ENCODE measurements at places on chromosomes 13 and 19. TPM values are rescaled to one million over a fixed set of nuclear protein-coding genes. Genes with fewer than 3 reads are reported as not detected.

- no peaks in the 10 kb centered on the region for H3K27me3 ChIP-seq
- H3K36me3 ChIP-seq = no peaks in the 10 kb centered on the region
- H3K27ac ChIP-seq = no peak overlapping the region
- no peak for DNase-seq
Observed at GRCh38 chr19:7428651-7429113, 60.2 kb downstream of the PEX11G start.

- H3K27ac ChIP-seq = peak within 1 kb of the TSS; percentile 88
- no peaks in the 10 kb centered on the region for H3K4me1 ChIP-seq
- H3K36me3 ChIP-seq = peaks cover 71% of the 10 kb centered on the region
Observed at GRCh38 chr19:51887522-51888498, at the start of gene ZNF577. Gene ZNF577, minus strand, starts transcription at chr19:51887951. Its CDS starts 7,569 bp downstream, at chr19:51880382.

Gene EBI3
- 1.4 TPM for total RNA-seq

GRCh38 chr13:113663934-113664333, 3.1 kb upstream of the GRK1 start:
- no peaks in the 10 kb centered on the region for H3K4me1 ChIP-seq
- H3K4me3 ChIP-seq = no peak overlapping the region

DNA sequence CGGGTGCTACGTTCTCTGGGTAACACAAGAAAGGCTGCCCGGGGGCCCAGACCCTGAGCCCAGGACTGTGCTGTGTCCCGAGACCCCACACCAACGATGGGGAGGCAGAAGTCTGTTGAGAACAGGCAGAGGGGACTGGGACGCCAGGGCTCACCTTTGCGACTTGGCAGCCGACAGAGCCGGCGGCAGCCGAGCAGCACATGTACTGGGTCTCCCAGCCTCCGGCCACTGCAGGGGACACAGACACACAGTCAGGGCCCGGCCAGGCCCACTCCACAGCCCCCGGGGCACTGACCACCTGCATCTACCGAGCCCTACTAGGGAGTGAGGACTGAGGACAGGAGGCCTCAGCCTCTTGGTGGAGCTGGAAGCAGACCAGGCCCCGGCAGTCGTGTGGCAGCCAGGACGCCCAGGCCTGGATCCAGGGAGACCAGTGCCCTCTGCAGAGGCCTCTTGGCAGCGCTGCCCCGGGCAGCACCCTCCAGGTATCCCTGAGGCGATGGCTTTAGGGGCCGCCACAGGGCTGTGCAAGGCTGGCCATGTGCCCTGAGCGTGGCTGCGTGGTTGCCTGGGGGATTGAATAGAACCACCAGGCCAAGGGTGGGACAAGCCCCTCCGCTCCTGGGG, 5.6 kb upstream of the ATP8B3 start:
- H3K4me1 ChIP-seq = peaks cover 4% of the 10 kb centered on the region
- peaks cover 82% of the 10 kb centered on the region for H3K36me3 ChIP-seq
- H3K4me3 ChIP-seq = no peak overlapping the region
- no peaks in the 10 kb centered on the region for H3K27me3 ChIP-seq
- no peak overlapping the region for H3K27ac ChIP-seq
- DNase-seq = no peak

Gene PLEKHA4
- total RNA-seq = 211 TPM

GRCh38 chr13:91359111-91359510, 11.6 kb downstream of the MIR17HG start:
- no peak overlapping the region for H3K4me3 ChIP-seq
- peaks cover 21% of the 10 kb centered on the region for H3K4me1 ChIP-seq
- H3K27ac ChIP-seq = no peak overlapping the region
- H3K27me3 ChIP-seq = no peaks in the 10 kb centered on the region

GRCh38 chr13:86846501-86846900, 824.7 kb upstream of the SLITRK5 start:
- no peak overlapping the region for H3K27ac ChIP-seq
- no peaks in the 10 kb centered on the region for H3K27me3 ChIP-seq
- DNase-seq = no peak

DNA sequence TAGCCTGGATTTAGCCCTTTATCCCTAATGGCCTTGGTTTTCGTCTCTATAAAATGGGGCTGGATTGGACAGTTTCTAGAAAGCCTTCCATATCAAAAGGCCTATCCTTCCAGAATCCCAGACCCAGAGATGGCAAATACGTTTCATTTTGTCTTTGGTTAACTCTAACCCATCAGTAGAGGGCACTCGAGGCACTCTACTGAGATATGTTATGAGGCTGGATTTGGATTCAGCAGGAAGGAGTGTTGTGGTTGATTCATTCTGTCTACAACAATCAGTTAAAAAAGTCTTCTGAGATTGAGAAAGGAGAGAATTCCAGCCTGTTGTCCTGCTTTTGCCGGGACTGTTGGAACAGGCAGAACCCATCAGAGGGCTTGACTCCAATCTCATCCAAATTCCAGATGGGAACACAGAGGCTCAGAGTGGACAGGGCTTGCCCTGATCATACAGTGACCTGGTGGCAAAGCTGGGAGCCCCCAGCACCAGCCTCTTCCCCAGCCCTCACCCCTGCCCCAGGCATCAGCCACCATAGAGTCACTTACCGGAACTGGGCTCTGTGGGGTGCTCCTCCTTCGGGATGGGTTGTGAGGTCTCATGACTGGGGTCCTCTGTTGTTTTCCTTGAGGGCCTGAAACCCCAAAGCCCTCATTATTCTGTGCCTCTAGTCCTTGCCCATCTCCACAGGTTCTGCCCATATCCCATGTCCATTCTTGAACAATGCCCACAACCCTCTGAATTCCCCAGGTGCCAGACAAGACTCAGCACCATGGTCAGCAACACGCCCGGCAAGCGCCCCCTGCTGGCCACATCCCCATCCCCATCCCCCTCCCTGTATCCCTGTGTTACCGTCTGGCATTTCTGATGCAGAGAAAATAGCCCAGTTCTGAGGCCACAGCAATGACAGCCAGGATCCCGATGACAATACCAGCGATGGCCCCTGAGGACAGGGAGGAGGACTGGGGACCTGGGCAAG, 12.3 kb upstream of the ZNF180 start:
- H3K36me3 ChIP-seq = no peaks in the 10 kb centered on the region
- DNase-seq = no peak
- no peaks in the 10 kb centered on the region for H3K4me1 ChIP-seq
- no peak overlapping the region for H3K27ac ChIP-seq

Gene OR7D2
- 0.44 TPM for total RNA-seq

Gene PPFIA3
- total RNA-seq = 6.7 TPM

- no peak overlapping the region for H3K4me3 ChIP-seq
- H3K4me1 ChIP-seq = peaks cover 28% of the 10 kb centered on the region
- H3K27me3 ChIP-seq = peaks cover 16% of the 10 kb centered on the region
Observed at GRCh38 chr13:26054896-26055295, 3.1 kb upstream of the SHISA2 start.

Gene MYH14
- 30.3 TPM for total RNA-seq

Gene EMP3
- total RNA-seq = 26.2 TPM

Gene FCER2
- not detected for total RNA-seq

DNA sequence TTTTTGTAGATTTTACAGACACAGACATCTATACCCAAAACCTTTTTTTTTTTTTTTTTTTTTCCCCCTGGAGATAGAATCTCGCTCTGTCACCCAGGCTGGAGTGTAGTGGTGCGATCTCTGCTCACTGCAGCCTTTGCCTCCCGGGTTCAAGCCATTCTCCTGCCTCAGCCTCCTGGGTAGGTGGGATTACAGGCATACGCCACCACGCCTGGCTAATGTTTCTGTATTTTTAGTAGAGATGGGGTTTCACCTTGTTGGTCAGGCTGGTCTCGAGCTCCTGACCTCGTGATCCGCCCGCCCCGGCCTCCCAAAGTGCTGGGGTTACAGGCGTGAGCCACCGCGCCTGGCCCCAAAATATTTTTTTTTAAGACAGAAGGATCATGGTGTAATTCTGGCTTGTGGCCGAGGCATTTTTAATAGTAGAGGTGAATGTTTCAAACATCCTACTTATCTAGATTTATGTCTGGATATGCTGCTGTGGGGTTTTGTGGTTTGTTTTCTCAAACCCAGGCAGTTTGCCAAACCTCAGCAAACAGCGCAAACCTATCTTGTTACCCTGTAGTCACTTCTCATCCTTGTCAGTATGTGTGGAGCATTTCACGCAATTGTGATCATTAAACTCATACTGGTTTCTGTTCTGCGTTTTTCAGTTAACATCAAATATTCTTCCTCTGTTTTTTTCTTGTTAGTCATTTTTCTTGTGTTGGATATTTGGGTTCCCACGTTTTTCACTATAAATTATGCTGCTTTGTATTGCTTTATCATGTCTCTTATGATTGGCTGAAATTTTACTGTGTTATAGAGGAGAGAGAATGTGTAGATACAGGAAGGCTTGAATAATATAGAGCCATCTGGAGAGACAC, 36.2 kb upstream of the GARRE1 start:
- no peak overlapping the region for H3K27ac ChIP-seq
- H3K4me3 ChIP-seq = no peak overlapping the region
- peaks cover 3% of the 10 kb centered on the region for H3K36me3 ChIP-seq
- H3K4me1 ChIP-seq = peaks cover 16% of the 10 kb centered on the region
- peak; percentile 36 for DNase-seq
- H3K27me3 ChIP-seq = no peaks in the 10 kb centered on the region

GRCh38 chr13:101451641-101452040, 834 bp upstream of the ITGBL1 start:
- no peak for DNase-seq
- H3K36me3 ChIP-seq = no peaks in the 10 kb centered on the region
- no peaks in the 10 kb centered on the region for H3K27me3 ChIP-seq
- no peak overlapping the region for H3K27ac ChIP-seq
- no peaks in the 10 kb centered on the region for H3K4me1 ChIP-seq

Gene REXO1
- total RNA-seq = 41.4 TPM

DNA sequence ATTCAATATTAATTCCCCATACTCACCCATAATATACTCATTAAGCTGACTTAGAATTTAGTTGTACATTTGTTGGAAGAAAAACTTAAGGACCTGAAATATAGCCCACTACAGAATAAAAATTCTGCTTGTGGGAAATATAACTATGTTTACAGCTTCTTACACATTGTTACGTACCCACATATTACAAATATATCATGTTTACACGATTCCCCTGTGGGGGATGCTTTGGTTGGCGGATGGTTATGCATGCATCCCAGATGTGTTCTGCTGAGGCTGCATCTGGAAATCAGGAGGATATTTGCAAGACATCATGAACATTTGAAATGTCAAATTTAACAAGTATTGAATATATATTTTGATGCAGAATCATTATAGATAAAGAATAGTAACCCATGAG, 79.5 kb upstream of the KL start:
- H3K36me3 ChIP-seq = no peaks in the 10 kb centered on the region
- no peak overlapping the region for H3K4me3 ChIP-seq
- H3K27me3 ChIP-seq = no peaks in the 10 kb centered on the region
- H3K4me1 ChIP-seq = peaks cover 9% of the 10 kb centered on the region
- no peak overlapping the region for H3K27ac ChIP-seq
- DNase-seq = no peak

DNA sequence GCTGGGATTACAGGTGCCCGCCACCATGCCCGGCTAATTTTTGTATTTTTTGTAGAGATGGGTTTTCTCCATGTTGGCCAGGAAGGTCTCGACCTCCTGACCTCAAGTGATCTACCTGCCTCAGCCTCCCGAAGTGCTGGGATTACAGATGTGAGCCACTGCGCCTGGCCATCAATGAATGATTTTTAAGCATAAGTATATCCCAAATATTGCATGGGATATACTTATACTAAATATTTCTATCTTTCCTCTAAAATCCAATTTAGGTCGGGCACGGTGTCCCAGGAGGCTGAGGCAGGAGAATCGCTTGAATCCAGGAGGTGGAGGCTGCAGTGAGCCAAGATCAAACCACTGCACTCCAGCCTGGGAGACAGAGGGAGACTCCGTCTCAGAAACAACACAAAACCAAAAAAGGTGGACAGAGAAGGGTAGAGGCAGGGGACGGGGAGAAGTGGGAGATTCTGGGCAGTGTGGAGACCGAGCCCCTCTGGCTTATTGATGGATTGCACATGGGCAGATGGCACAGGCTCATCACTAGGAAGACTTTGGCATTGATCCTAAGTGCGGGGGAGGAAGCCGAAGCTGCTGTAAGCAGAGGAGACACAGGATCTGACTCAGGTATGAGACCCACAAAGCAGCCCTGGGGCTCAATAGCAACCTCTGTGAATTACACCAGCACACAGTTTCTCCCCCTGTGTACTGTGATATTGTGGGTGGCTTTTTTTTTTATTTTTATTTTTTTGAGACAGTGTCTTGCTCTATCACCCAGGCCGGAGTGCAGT, 13.5 kb downstream of the ARRDC5 start:
- H3K36me3 ChIP-seq = no peaks in the 10 kb centered on the region
- H3K4me3 ChIP-seq = no peak overlapping the region
- H3K27me3 ChIP-seq = no peaks in the 10 kb centered on the region
- no peaks in the 10 kb centered on the region for H3K4me1 ChIP-seq

DNA sequence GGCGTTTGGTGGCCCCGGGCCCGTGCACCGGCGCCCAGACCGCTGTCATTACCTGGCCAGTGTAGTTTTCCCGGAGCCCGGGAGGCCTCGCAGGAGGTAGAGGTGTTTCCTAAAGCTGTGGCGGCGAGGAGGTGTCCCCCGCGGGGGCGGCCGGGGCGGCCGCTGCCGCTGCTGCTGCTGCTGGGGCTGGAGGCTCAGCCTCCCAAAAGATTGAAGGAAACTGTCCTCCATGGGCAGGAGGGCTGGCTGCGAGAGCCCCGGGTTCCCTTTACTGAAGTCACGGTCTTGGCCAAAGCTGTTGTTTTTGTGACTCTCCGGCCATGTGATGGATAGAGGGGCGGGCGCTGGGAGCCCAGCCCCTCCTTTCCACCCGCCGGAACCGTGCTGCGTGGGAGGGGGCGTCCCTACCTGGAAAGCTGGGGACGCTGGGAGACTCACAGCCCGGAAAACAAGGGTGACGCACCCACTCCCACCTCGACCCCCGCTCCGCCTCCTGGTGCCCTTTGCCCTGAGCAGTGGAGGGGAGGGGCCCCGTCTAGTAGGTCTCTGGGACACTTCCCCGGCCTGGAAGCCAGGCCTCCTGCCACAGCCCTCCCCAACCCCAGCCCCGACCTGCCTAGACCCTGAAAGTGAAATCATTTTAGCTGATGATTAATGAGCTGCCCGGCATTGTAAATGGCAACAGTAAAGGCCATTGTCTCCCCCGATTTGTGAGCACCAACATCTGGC, at the start of gene N4BP2L1:
N4BP2L1 (minus strand) TSS at position 279 of the 729 bp plus-strand sequence; CDS start at position 231, 48 bp downstream.
- H3K27me3 ChIP-seq = no peaks in the 10 kb centered on the region
- H3K27ac ChIP-seq = peak within 1 kb of the TSS; percentile 75
- no peaks in the 10 kb centered on the region for H3K36me3 ChIP-seq
- H3K4me1 ChIP-seq = peaks cover 10% of the 10 kb centered on the region

Gene CLEC4M
- total RNA-seq = not detected

Gene KANK3
- 34.8 TPM for total RNA-seq

- no peaks in the 10 kb centered on the region for H3K27me3 ChIP-seq
- no peak for DNase-seq
- no peaks in the 10 kb centered on the region for H3K4me1 ChIP-seq
- no peak overlapping the region for H3K4me3 ChIP-seq
- no peak overlapping the region for H3K27ac ChIP-seq
Observed at GRCh38 chr13:28316129-28316528, 177.8 kb downstream of the PAN3 start.

- peaks cover 25% of the 10 kb centered on the region for H3K4me1 ChIP-seq
- peaks cover 5% of the 10 kb centered on the region for H3K36me3 ChIP-seq
Observed at GRCh38 chr13:97387485-97387839, 46.5 kb upstream of the RAP2A start.

Measured in tibial nerve (tissue), 4 donors.